ENCODE measurements at places on chromosomes 5 and 9.
A peak's percentile ranks its signal among the peaks of the same experiment; 100 is the strongest.

- peak; percentile 77 for DNase-seq
Measured at GRCh38 chr5:7850395-7851239, at the start of gene CFAP90. CFAP90 (minus strand) TSS chr5:7851133; CDS start chr5:7851021, 112 bp downstream.

GRCh38 chr5:37725185-37725584 lies 114.7 kb downstream of the GDNF start:
- DNase-seq = no peak

- DNase-seq = no peak
Measured at GRCh38 chr5:133957591-133957990, 10.8 kb downstream of the C5orf15 start.

DNA sequence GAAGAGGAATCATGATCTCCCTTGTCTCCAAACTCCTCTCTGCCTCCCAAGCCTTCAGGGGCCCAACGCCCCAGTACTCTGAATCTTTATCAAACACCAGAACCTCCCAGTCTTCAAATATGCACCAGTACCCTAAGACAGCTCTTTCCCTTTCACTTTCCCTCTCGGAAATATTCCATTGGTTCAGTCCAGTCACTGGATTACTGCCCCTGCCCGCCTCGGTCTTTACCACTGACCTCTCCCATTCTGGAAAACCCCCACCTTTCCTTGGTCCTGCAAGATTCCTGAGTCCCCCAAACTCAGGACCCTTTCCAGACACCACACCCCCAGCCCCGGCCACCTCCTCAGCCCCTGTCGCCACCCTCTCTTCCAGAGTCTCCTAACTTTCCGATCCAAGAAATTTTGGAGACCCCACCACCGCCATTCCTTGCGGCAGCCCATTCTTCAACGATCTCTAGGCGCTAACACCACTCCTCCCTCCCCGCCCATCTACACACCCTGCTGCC lies 674 bp downstream of the C5orf15 start:
- no peak for DNase-seq

GRCh38 chr9:70409280-70409679 lies 5.2 kb downstream of the KLF9 start:
- no peak for DNase-seq

DNA sequence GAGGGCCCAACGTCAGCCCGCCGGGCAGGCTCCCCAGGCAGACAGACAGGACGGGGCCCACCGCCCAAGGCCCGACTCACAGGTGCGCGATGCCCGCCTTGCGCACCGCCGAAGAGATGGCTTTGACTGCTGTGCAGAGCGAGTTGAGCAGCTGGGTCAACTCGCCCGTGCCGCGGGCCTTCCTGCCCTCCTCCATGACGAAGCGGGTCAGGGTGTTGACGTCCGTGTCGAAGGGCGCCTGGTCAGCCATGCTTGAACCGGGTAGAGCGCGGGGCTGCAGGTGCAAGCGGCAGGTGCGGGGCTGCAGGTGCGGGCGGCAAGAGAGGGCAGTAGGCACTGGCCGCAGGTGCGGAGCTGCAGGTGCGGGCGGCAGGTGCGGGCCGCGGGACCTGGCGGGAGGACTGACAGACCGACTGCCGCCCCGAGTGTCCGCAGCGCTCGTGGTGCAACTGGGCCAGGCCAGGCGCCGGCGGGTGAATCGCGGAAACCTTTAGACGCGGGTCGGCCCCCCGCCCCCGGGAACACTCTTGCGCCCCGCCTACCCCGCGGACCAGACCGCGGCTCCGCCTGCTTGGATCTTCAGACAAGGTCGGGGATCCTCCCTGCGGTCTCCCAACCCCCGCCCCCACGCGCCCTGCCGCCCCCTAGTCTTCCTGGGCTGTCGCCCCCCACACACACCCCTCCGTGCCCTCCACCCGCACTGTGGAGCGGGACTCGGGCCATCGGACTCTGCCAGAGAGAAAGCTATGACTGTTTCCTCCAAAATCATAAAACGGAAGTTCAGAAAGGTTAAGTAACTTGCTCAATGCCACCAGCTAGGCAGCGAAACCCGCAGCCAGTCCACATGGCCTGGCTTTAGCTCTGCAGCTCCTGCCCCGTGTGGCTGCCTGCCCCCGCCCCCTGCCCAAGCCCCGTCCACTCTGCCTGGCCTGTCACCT lies at the start of gene FBP1:
Gene FBP1 (minus strand): TSS at position 458 of the 938 bp plus-strand sequence. CDS start 208 bp downstream, at position 250.
- no peak for DNase-seq

- no peak for DNase-seq
Measured at GRCh38 chr5:39657943-39658342, 233.2 kb upstream of the DAB2 start.

GRCh38 chr9:90121762-90122161 lies 517.0 kb downstream of the GADD45G start:
- DNase-seq = no peak

DNA sequence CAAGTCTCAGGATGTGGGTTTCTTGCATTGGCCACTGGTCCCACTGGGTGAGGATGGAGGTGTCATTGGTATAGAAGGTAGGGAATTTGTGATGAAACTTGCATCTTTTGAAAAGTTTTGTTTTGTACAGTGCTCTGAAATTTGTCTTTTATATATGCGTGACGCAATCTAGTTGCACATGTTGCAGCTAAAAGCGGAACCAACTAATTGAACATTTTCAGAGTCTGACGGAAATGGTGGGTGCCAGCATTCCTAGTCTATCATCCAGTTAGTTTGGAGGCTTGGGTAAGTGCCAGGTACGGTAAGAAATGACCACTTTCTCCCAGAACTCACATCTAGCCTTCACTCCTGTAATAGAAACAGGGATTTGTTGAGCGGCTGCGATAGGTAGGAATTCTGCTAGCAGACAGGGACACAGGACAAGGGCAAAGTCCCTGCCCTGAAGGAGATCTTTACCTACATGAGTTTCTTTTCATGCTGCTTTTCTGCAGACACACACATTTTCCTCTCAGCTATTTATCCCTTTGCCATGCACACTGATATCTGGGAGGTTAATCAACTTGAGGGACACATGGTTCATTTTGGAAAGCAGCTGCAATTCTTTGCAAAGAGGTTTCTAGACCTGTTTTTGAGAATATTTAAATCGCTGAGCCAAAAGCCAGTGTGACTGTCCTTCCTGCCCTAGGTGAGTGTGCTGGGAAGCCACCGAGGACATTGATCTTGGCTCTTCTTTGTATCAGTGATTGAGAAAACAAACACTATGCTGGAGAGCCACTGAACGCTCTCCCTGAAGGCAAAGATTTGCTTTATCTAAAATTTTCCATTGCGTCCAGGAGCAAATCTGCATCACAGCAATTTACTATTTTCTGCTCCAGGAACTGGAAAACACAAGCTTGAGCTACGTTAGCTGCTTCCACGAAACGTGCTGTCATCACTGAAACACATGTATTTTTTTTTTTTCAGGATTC lies 89.7 kb downstream of the DAP start:
- no peak for DNase-seq

GRCh38 chr5:34686762-34687268 lies 30.7 kb downstream of the RAI14 start:
- DNase-seq = no peak

All from NCI-H345 (cell line).